AG09319 (cell line): ENCODE measurements at places on chromosomes 6 and 20.

GRCh38 chr6:20319520-20320357 is 81.9 kb upstream of the E2F3 start:
- no peak for DNase-seq

GRCh38 chr6:82083646-82084045 is 163.9 kb downstream of the IBTK start:
- DNase-seq = no peak

DNA sequence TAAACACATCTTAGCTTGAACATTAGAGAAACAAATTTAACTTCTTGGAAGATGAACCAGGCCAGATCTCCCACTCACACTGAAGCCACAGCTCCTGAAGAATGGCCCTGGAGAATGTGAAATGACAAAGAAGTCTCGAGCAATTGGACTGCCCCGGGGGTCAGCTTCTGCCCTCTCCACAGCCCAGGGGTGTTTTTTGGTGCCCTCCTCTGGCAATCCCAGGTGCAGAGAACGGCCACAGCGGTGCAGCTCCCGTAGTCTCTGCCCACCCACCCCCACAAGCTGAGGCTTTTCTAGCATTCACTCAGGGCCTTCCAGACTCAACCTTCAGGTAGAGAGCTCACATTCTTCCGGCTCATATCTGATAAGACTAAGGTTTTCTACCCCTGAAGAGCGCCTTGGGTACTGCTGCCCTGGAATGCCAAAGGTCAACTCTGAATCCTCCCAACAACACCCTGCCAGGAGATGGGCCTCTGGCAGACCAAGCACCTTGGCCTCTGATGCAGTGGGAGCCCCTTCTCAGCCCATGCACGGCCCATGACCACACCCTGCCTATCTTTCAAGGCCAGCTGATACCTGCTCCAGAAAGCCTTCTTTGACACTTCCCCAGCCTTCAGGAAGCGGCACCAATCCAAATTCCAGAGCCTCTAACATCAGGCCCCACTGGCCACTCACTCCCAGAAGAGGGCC is 208.3 kb downstream of the SYNDIG1 start:
- no peak for DNase-seq

DNA sequence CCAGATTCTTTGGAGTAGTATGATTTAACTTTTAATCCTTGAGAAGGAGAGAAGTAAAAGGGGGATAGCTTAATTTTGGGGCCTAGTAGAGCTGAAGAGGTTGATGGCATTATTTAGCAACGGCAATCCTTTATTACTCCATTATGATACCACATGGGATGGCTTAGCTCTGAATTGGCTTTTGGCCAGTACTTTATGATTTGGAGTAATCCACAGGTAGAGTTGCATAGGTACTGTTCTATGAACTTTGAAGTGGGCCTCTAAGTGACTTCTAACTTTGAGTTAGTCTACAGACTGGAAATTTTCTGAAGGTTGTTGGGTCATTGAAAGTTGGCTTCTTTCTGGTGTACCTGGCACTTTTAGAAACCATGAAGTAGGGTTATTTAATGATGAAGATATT is 11.6 kb downstream of the YWHAB start:
- no peak for DNase-seq

- DNase-seq = peak; percentile 57
These were observed 63.7 kb upstream of the COL21A1 start for GRCh38 chr6:56311061-56311460.

GRCh38 chr6:143179901-143180612 is 119.4 kb downstream of the AIG1 start:
- DNase-seq = no peak

DNA sequence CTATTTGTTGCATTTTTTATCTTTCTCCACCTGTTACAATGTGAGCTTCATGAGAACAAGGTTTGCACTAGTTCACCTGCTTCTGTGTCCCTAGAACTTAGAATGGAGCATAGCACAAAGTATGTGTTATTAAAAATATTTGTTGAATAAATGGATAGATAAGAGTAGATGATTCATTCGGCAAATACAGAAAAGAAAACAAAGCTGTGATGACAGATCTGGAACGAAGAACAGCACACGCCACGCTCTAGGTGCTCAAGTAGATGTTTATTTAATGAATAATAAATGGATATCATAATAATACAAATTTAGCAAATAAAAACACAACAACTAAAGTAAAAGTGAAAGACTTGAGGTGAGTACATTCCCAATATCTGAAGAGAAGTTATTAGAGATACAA is 273.1 kb downstream of the HAO1 start:
- no peak for DNase-seq

DNA sequence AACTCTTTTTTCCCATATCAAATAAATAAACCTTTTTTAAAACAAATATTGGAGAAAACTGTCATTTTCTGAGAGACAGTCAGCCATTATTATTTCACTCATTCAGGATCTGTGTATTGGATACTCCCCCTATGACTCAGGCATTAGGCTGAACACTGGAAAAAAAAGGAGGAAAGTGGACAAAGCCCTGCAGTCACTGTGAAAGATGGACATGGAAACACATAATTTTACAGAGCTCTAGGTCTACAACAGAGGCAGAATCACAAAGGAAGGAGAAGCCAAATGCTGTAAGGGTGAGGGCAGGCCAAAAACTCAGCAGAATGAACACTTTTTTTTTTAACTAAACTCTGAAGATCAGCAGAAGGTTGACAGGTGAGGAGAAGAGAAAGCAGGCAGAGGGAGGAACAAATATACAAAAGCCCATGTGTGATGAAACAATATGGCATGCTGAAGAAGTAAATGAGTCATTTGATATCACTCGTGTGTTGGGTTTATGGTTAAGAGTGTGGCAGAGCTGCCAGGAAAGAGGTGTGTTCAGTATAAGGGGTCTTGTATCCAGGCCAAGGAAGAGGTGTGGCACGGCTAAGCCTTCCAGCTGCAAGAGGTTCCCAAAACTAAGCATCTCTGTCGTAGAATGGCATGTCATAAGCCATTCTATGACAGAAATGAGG is 39.1 kb downstream of the EPB41L2 start:
- no peak for DNase-seq

DNA sequence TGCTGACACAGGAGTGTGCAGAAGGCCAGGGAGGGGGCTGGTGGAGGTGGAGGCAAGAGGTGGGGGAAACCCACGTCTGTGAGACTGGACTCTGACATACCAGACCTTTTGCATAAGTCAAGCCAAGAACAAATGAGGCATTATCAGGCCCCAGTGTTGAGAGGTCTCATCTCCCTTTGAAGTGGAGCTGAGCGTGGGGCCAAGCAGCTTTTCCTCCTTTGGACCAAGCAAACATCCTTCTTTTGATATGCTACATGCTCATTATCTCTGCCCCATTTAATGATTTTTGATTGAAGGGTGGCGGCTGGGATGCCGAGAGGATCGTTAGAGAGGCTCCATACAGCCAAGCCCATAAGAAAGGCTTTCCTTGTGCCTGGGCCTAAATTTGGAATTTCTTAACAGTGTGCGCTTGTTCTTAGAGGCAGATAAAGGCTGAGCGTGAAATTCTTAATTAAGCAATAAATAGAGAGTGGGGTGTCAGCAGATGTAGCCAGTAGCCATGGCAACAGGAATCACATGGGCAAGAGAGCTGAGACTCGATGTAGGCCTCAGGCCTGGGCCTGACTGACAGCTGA is 244.5 kb downstream of the PKHD1 start:
- DNase-seq = no peak

GRCh38 chr20:14687313-14687712 is 349.9 kb upstream of the FLRT3 start:
- DNase-seq = no peak

DNA sequence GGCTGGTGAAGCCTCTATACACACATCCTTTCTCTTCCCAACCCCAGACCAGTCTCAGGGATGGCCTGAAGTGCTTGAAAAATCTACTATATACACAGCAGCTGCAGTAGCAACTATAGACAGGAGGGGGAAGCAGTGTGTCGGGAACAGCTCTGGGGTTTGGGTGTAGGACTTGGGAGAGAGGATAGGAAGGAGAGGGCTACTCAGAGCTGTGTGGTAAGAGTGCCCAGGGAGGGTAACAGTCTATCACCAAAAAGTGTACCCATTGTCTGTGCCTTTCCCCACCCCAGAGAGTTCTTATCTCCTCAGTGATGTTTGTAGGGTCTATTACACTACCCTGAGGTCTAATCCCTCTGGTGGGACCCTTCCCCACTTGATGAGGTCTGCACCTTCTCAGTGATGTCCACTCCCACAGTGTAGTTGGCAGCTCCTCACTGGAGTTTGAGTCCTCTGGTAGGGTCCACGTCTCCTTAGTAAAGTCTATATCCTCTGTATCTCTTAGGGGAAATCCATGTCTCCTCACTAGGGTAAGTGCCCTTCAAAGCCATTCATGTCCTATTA is 1.5 kb upstream of the GGT7 start:
- DNase-seq = peak; percentile 77

DNA sequence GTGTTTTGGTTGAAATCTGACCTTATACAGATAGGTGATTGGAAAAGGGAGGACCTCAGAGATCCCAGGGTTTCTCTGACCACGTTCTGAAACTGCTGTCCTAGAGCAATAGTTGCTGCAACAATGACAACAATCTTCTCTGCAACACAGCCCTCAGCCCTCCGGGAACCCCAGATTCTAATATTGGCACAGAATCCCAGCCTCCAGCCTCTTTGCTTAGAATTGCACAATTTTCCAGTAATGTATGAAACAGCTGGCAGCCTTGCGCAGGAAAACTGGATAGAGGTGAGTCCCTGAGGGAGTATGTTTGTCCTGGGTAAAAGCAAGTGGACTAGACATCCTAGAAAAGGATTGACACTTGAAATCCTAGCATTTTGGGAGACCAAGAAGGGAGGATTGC is 30.4 kb upstream of the PNRC1 start:
- DNase-seq = no peak

DNA sequence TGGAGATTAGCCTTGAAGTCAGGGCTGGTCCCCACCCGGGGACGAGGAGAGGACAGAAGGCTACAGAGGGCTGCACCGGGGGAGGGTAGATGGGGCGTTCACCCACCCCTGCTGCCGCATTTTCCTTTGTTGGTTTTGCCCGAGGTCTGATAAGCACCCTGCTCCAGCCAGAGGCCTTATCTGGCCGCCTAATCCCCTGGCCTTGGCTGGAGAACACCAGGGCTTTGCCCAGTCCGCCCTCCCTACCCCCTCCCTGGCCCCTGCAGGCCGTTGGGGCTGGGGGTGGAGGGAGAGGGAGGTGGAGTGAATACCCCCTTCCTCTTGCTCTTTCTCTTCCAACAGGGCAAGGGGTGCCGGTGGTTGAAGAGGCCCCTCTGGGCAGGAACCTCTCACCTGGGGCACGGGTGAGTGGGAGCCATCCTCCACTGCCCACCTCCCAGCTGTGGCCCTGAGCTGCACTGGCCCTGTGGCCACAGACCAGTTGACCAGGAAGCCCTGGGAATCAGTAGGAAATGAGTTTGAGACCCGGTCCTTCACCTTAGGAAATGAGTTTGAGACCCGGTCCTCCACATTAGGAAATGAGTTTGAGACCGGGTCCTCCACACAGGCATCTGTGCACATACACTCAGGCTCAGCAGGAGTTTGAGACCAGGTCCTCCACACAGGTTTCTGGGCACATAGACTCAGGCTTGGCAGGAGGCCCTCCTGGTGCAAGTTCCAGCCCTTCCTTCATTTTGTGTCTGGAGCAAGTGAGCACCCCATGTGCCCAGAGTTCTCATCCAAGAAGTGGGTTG is 12.0 kb upstream of the GATA5 start:
- DNase-seq = no peak

- no peak for DNase-seq
These were observed 873.0 kb downstream of the KIF16B start for GRCh38 chr20:15700147-15700765.

DNA sequence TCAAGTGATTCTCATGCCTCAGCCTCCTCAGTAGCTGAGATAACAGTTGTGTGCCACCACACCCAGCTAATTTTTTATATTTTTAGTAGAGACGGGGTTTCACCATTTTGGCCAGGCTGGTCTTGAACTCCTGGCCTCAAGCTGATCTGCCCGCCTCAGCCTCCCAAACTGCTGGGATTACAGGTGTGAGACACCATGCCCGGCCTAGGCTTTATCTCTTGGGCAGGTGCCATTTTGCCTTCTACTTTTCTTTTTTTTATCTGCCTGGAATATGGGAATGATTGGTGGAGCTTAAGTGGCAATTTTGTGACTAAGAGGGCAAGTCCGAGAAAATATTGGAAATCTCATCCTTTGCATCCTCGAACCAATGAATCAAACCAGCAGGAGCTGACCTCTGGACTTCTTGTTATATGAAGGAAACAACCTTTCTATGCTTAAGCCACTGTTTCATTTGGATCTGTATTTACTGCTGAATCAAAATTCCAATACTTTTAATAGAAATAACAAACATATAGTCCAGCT is 128.9 kb upstream of the ZNF217 start:
- DNase-seq = no peak

DNA sequence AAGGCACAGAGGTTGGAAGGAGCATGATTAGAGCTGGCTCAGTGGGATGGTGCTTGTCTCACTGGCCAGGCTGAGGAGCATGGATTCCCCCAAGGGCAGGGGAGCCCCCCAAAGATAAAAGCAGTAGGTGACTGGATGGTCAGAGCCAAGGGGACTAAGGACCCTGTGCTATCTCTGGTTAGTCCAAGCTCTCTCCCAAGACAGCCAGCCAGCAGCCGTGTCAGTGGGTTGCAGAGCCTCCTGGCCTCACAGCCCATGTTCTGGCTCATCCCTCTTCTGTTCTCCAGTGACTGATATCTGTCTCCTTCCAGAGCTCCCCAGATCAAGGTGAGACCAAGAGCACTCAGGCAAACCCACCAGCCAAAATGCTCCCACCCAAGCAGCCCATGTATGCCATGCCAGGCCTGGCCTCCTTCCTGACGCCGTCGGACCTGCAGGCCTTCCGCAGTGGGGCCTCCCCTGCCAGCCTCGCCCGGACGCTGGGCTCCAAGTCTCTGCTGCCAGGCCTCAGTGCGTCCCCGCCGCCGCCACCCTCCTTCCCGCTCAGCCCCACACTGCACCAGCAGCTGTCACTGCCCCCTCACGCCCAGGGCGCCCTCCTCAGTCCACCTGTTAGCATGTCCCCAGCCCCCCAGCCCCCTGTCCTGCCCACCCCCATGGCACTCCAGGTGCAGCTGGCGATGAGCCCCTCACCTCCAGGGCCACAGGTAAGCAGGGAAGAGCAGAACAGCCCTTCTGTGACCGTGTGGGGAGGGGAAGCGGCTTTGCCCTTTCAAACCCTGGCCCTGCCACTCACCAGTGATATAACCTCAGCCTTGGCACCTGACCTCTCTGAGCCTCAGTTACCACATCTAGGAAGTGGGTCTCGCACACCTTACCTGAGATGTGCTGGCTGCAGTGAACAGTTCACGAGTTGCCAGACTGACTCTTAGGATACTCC is 121.3 kb downstream of the JPH2 start:
- no peak for DNase-seq

GRCh38 chr20:57260934-57261333 is 5.5 kb downstream of the BMP7 start:
- no peak for DNase-seq
